ENCODE measurements at places on chromosomes 6 and 20.
A peak's percentile ranks its signal among the peaks of the same experiment; 100 is the strongest.

DNA sequence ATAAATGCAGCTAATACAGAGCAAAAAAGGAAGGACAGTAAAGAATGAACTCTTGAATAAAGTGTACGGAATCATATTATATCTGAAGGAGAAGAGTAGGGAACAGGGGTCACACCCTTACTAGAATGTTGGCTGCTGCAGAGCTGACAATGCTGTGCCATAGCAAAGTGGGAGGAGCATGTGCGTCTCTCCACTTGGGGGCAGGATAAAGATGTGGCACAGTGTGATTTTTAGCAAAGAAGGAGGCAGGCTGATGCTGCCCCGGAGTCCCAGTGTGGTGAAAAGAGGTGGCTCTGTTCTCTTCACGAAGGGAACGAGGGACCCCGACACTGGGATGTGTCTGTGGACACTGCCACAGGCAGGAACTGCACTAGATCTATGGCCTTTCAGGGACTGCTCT lies 67.5 kb downstream of the INSM1 start:
- no peak for DNase-seq

GRCh38 chr6:70142034-70142433 lies 160.8 kb downstream of the COL9A1 start:
- no peak for DNase-seq

GRCh38 chr6:36128793-36129192 lies 1.5 kb upstream of the MAPK13 start:
- DNase-seq, result no peak

DNA sequence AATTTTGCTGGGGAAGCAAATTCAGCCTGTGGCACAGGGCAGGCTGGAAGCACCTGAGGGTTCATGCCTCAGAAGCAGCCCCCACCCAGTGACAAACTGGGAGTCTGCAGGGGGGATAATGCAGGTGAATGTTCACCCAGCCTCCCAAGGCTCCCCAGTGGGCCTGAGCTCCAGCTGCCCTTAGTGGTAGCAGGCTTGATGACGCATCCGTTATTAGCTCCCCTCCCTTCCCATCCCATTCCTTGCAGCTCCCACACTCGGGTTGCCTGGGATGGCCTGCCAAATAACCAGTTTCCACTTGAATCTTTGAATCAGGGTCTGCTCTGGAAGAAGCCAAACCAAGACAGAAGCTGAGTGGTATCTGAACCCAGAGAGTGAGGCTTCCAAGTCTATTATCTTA lies 15.8 kb downstream of the KCNK15 start:
- no peak for DNase-seq

- no peak for DNase-seq
Measured at GRCh38 chr20:61891476-61891875, 174.2 kb downstream of the TAF4 start.

GRCh38 chr20:24647713-24648112 lies 178.3 kb downstream of the SYNDIG1 start:
- DNase-seq, result no peak

DNA sequence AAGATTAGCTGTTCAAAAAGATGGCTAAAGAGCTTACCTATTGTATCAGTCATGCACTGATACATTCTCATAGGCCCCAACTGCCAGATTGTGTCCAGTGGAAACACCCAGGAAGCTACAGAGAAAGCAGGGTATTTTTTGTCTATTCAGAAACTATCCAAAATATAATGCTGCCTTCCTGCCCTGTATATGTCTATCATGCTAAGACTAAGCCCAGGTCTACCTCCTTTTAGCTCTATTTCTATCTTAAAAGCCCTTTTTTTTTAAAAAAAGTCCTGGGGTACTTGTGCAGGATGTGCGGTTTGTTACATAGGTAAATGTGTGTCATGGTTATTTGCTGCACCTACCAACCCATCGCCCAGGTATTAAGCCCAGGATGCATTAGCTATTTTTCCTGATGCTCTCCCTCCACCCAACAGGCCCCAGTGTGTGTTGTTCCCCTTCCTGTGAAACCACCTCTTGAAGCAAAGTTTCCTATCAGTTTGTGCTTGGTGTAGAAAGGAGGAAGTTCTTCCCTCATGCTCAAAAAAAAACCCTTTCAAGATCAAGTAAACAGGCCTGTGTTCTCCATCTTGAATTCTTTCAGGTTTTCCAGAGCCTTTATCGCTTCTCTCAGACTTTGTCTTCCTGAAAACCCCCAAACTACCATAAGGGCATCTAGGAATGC lies 514 bp downstream of the DEFB129 start:
- DNase-seq, result peak; percentile 47

- peak; percentile 76 for DNase-seq
Measured at GRCh38 chr20:16390991-16391390, 182.3 kb downstream of the KIF16B start.

GRCh38 chr20:17568972-17569521 lies 828 bp upstream of the DSTN start:
- peak; percentile 27 for DNase-seq

DNA sequence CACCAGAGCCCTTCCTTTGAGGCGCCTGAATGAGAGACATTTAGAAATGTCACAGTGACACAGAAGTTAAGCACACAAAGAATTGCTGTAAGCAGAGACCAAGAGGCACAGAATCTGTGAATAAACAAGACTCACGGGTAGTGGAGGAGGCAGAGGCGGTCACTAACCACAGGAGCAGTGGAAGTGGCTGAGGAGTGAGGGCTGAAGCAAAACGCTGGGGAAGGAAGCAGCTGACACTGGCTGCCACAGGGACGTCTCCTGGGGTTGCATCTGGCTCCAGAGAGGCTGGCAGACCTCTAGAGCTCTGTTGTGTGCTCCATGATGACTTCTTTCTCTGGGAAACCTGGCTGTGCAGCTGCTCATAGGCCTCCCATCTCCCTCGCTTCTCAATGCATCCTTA lies 65.0 kb upstream of the SLC2A12 start:
- peak; percentile 79 for DNase-seq

DNA sequence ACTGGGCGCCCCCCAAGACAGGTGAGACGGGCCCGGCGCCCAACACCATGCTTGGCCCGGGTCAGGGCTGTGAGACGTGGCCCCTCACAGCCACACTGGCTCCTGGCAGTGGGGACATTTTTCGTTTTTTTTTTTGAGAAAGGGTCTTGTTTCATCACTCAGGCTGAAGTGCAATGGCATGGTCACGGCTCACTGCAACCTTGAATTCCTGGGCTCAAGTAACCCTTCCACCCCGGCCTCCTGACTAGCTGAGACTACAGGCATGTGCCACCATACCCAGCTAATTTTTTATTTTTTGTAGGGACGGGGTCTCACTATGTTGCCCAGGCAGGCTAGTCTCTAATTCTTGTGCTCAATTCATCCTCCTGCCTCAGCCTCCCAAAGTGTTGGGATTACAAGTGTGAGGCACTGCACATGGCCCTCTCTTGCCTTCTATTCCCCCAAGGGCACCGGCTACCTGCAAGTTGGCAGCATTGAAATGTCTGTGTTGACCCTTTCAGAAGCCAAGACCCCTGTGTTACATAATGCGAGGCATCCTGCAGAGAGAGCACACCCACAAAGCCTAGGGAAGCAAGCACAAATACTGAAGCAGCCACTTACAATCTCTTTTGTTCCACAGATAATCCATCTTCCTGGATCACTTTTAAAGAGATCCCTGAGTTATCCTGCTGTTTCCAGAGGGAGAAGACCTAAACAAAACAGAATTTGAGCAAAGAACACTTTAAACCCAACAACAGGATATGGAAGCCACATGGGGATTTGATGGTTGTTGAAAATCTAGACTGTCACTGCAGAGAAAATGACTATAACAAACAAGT lies 57.5 kb upstream of the SLC4A11 start:
- DNase-seq, result no peak

DNA sequence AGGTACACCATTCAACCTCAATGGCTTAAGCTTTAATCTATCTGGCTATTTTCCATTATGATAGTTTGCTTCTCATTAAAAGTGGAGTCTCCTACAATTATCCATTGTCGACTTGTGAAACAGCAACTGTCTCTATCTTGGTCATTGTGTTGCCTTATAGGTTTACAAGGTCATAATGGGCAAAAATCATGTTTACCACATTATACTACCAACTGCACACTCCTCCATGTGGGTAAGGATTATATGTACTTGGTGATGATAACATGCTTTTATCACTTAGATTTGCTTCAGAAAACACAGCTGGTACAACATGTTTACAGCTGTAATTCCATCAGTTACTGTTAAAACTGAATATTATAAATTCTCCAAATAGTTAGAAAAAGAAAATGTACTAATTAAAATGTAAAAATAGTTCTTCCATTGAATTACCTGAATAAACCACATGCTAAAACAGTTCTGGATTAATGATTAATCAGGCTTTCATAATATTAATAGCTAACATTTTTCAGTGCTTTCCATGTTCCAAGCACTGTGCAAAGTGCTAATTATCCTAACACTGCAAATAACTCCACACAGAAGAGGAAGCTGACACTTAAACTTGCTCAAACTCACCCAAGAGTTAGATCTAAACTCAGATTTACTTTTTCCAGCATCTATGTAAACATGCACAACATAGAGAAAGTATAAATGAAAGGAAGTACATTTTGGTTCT lies 96.7 kb downstream of the OGFRL1 start:
- DNase-seq, result no peak

DNA sequence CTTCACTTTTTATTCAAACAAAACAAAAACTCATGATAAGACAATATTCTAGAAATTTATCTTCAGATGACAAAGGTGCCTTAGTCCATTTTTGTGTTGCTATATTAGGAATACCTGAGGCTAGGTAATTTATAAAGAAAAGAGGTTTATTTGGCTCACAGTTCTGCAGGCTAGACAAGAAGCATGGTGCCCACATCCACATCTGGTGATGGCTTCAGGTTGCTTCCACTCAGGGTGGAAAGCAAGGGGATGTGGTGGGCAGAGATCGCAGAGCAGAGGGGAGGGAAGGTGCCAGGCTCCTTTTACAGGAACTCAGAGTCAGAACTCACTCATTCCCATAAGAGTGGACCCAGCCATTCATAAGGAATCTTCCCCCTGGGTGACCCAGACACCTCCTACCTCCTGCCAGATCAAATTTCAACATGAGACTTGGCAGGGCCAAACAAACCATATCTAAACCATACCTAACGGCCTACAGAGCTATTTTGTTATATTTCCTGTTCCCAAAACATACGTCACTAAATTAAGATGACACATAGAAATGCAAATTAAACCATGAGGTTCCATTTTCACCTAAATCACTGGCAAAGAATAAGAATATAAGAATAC lies 26.4 kb downstream of the ABHD12 start:
- DNase-seq, result no peak

DNA sequence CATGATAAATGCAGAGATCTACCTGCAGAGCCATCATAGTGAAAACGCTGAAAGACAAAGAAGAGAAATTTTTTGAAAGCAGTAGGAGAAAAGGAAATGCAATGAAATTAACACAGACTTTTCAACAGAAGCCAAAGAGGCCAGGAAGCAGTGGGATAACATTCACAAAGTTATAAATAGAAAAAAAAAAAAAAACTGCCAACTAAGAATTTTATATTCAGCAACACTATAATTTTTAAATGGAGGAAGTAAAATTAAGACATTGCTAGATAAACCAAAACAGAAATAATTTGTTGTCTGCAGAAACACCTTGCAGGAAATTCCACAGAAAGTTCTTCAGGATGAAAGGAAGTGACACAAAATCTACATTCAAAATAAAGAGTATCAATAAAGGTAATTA lies 591.5 kb upstream of the ID4 start:
- DNase-seq, result no peak

DNA sequence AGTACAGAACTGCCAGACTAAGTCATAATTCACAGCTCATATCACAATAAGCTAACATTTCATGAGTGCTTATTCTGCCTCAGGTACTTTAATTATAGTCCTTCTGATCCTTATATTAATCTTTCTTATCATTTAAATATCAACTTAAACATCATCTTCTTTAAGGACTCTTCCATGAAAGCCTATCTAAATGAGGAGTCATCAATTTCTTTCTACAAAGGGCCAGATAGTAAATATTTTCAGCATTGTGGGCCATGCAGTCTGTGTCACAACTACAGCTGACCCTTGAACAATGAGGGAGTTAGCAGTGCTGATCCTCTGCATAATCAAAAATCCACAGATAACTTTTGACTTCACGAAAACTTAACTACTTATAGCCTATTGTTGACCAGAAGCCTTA lies 306.4 kb downstream of the TSHZ2 start:
- no peak for DNase-seq

- no peak for DNase-seq
Measured at GRCh38 chr6:121835662-121836061, 400.2 kb downstream of the GJA1 start.

GRCh38 chr20:22414305-22414742 lies 170.0 kb downstream of the FOXA2 start:
- DNase-seq, result no peak

- no peak for DNase-seq
Measured at GRCh38 chr20:51223183-51223720, 200.3 kb upstream of the KCNG1 start.

DNA sequence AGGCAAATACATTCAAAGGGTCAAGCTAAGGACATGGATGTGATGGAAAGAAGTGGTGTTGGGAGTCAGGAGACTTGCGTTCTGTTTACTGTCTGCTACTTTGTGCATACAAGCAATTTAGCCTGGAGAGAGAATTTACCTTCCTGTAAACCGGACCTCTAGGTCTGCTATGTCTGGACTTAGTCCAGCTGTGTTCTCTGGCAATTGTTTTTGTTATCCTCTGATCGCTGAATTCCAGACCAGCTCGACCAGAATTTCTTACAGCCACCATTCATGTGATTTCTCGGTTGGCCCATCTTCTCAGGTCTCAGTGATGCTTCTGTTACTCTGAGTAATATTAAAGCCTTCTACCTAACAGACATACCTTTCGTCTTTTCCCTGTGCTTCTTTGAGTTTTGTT lies 75.2 kb downstream of the LRRC1 start:
- no peak for DNase-seq

DNA sequence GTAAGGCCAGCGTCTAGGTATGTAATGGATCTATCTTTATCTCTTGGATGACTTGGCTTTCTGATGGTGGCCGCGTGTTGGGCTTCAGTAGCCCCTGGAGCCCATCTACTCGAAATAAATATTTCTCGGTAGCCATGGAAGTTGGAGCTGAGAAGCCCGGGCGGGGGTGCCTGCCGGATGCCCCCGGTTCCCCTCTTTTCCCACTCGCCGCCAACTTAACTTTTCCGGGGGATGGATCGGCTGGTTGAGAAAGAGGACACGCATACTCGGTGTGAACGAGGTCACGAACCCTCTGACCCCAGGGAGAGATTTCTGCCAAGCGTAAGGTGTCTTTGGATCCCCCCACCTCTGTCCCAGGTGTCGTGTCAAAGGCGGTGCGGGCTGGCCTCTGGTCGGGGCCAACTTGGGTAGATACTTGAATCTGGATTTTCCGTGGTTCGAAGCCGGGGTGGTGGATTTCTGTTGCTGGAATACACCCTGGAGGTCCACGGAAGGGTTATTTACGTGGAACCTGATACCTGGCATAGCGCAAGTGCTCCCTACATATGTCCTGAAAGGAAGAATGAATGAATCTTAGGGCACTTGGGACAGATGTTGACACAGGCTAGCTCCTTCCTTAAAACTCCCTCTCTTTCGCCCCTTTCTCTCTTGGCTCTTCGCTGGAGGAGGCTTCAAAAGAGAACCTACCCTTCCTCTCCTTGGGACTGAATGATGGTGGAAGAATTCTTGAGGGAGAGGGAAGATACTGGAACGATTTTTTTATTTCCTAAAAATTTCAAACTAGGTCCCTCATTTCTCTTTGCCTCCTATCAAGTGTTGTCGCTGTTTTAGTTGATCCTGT lies 996 bp downstream of the DOK5 start:
- no peak for DNase-seq

- no peak for DNase-seq
Measured at GRCh38 chr20:45019762-45020123, 53.4 kb downstream of the STK4 start.

- no peak for DNase-seq
Measured at GRCh38 chr6:84758486-84758885, 5.9 kb downstream of the TBX18 start.
